ENCODE measurements at places on chromosomes 3 and 15. TPM values are rescaled to one million over a fixed set of nuclear protein-coding genes. Genes with fewer than 3 reads are reported as not detected.

TNFSF10 gene
- total RNA-seq = 4.3 TPM

SLC12A1 gene
- not detected for total RNA-seq

SNTN gene
- total RNA-seq = not detected

TRPM1 gene
- not detected for total RNA-seq

ANKDD1A gene
- total RNA-seq = 6.4 TPM

LMLN gene
- 8.9 TPM for total RNA-seq

TIMMDC1 gene
- total RNA-seq = 64.6 TPM

LRRC31 gene
- total RNA-seq = not detected

PRSS50 gene
- under 0.01 TPM for total RNA-seq

SLCO2A1 gene
- total RNA-seq = not detected

CFAP100 gene
- total RNA-seq = not detected

GOLGA8T gene
- not detected for total RNA-seq

VPS18 gene
- 38.8 TPM for total RNA-seq

SAMD7 gene
- not detected for total RNA-seq

STAB1 gene
- 4.5 TPM for total RNA-seq

TTLL13 gene
- total RNA-seq = 0.13 TPM

SMCO1 gene
- total RNA-seq = not detected

ERICH6 gene
- total RNA-seq = not detected

PPP1R14D gene
- not detected for total RNA-seq

INO80 gene
- total RNA-seq = 24.4 TPM

EHHADH gene
- 7.3 TPM for total RNA-seq

P2RY13 gene
- not detected for total RNA-seq

ACTRT3 gene
- 5.0 TPM for total RNA-seq

LYZL4 gene
- not detected for total RNA-seq

MAGEL2 gene
- 0.13 TPM for total RNA-seq

CNTN6 gene
- under 0.01 TPM for total RNA-seq

CCR1 gene
- 0.65 TPM for total RNA-seq

SPTSSB gene
- total RNA-seq = 0.11 TPM

IL17RE gene
- total RNA-seq = 1.4 TPM

PLOD2 gene
- total RNA-seq = 345 TPM

GOLIM4 gene
- total RNA-seq = 59.2 TPM

RETNLB gene
- total RNA-seq = not detected

GRAMD2A gene
- 1.0 TPM for total RNA-seq

DUOXA2 gene
- total RNA-seq = not detected

FANCD2OS gene
- not detected for total RNA-seq

C3orf49 gene
- not detected for total RNA-seq

RAMAC gene
- total RNA-seq = 26.3 TPM

IGF2BP2 gene
- 34.9 TPM for total RNA-seq

DVL3 gene
- 27.4 TPM for total RNA-seq

TMEM89 gene
- not detected for total RNA-seq

Measured in articular chondrocyte of knee joint (primary cell).